ENCODE measurements at places on chromosomes 11 and 22. TPM values are rescaled to one million over a fixed set of nuclear protein-coding genes. Genes with fewer than 3 reads are reported as not detected.

The F2 gene
- not detected for total RNA-seq

The PIWIL4 gene
- 0.86 TPM for total RNA-seq

The RAG2 gene
- total RNA-seq, result not detected

The AGBL2 gene
- total RNA-seq, result 1.3 TPM

The TP53AIP1 gene
- not detected for total RNA-seq

The UQCR10 gene
- total RNA-seq, result 59.6 TPM

The DENND5A gene
- total RNA-seq, result 158 TPM

The PRODH gene
- not detected for total RNA-seq

The CRY2 gene
- 14.5 TPM for total RNA-seq

The MS4A13 gene
- not detected for total RNA-seq

The GSTT2B gene
- total RNA-seq, result 1.9 TPM

The HEPHL1 gene
- total RNA-seq, result 4.3 TPM

The VWCE gene
- total RNA-seq, result 2.2 TPM

The BIK gene
- total RNA-seq, result 0.86 TPM

The OR9Q2 gene
- not detected for total RNA-seq

The BTBD18 gene
- not detected for total RNA-seq

The SPTBN2 gene
- total RNA-seq, result 1.3 TPM

The KCNK7 gene
- not detected for total RNA-seq

The SLC22A8 gene
- not detected for total RNA-seq

The KRTAP5-10 gene
- not detected for total RNA-seq

The YPEL1 gene
- under 0.01 TPM for total RNA-seq

The TP53I11 gene
- 25.8 TPM for total RNA-seq

The SMTNL1 gene
- total RNA-seq, result not detected

The DCDC1 gene
- under 0.01 TPM for total RNA-seq

The PGA5 gene
- total RNA-seq, result not detected

All from fibroblast of villous mesenchyme (primary cell).